ENCODE measurements at places on chromosomes 5 and 9.

DNA sequence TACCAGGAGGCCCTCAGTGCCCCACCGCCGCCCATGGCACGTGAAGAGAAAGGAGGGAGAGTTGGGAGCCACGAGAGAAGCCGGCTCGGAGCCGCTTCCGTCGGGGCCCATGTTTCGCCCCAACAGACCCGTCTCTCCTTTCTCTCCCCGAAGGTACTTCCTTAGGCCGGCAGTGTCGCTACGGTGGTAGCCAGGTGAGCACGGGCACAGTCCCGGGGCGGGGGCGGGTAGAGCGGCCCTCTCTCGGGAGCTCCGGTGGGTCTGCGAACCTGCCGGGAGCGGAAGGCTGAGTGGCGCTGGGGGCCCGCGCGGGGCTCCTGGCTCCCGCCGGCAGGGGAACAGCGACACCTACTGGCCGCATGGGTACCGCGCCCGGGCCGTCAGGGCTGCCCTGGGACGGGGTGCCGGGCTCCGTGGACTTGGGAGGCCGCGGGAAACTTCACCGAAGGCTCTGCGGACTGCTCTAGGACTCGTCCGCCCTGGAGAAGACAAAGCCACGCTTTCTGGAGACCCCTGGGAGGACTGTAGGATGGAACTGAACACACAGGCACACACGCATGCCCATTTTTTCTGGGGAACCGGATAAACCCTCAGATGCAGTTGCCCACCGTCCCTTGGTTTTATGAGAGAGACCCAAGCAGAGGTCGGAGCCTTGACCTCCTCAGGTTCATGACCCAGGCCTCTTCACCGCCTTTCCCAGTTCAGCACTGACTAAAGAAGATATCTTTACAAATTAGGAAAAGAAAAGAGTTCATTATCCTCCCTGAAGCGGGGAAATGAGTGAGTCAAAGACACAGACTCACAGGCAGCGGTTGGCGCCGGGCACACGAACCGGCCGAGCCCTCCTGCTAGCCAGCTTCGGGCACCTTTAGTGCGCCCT lies 202.5 kb downstream of the MEF2C start:
- peak; percentile 61 for DNase-seq

DNA sequence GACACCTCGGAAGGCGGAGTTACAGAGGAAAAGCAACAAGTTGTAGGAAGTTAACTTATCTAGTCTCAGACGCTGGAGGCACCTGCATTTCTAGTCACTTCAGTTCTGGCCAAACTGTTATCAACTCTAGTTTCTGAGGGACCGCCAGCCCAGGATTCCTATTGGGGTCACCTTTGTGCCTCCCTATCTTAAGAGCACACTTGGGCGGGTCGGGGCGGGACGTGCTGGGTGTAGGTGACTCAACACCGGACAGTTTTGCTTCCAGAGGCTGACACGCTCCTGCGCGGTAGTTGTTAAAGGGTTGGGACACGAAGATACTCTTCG lies 679 bp upstream of the KDM4C start:
- peak; percentile 66 for DNase-seq

- no peak for DNase-seq
Observed at GRCh38 chr9:125747765-125748445, 732 bp downstream of the PBX3 start.

GRCh38 chr9:120484162-120484561 lies 95.8 kb downstream of the CDK5RAP2 start:
- no peak for DNase-seq

GRCh38 chr5:63563008-63563917 lies 399.0 kb downstream of the HTR1A start:
- no peak for DNase-seq

DNA sequence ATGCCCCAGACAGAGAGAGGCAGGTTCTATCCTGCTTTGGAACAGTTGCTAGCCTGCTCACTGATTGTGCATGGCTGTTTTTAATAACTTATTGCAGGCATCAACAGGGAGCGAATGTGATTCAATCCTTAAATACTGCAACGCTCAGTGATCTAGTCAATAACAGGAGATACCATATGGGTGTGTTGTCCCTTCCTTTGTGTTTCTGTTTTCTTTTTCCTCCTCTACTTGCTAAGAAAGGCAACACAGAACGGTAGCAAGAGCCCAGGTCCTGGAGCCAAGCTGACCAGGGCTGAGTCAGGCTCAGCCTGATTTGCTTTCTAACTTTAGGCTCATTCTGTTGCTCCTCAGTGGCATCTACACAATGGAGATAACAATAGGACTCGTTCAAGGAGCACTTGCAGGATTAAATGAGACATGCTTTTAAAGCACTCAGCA lies 98.6 kb upstream of the EQTN start:
- DNase-seq = no peak

- no peak for DNase-seq
Observed at GRCh38 chr5:1784197-1785050, 15.2 kb downstream of the MRPL36 start.

DNA sequence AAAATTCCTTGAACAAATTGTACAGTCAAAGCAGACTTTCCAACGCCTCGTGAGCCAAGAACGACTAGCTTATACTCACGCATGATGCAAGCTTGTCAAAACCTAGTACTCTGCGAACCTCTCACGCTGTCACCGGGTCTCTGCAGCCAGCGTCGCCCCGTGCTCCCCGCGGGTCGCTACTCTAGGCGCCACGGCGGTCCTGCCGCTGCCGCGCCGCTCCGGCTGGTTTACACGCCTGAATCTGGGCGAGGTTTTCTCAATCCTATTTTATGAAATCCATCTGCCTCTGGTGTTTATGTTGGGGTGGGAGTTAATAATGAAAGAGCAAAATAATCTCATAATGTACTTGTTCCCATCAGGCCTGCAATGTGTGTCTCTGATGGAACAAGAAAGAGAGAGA lies 90.9 kb downstream of the SV2C start:
- no peak for DNase-seq

GRCh38 chr9:106172265-106172664 lies 477.9 kb downstream of the TMEM38B start:
- no peak for DNase-seq

DNA sequence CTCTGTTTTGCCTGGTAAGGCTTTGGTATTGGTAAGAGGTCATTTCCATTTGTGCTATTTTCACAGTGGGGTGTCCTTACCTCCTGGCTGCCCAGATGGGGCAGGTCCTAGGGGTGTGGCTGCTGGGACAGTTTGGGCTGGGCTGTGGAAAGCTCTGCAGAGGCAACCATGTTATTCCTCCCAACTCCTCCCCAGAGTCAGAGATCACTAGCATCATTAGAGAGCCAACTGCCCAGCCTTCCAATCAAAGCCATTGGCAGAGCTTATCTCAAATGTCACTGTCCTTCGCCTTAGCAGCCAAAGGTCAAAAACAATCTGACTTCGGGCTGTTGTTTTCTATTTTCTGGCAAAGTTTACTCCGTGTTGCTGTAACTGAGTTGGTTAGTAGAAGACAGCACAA lies 33.6 kb upstream of the HRH2 start:
- DNase-seq = no peak

DNA sequence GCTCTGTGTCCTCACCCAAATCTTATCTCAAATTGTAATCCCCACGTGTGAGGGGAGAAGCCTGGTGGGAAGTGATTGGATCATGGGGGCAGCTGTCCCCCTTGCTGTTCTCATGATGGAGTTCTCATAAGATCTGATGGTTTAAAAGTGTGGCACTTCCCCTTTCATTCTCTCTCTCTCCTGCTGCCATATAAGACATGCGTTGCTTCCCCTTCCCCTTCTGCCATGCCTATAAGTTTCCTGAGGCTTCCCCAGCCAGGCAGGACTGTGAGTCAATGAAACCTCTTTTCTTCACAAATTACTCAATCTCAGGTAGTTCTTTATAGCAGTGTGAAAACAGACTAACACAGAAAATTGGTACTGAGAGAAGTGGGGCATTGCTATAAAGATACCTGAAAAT lies 107.7 kb downstream of the DMAC1 start:
- no peak for DNase-seq

DNA sequence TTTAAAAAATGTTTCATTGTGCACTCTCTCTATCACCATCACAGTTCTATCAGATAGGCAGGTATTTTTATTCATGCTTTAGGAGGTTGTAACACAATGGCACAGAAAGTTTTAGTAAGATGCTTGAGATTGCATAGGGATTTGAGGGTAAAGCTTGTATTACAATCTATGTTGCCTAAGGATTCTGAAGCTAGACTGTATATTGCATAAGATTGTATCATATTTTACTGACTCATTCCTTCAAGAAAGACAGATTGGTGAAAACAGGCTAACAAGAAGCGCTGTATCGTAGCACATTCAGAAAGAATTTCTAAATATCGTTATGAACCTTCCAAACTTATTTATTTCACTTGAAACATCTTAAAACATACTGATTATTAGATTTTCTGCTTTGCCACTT lies 577.7 kb downstream of the EBF1 start:
- DNase-seq = no peak

DNA sequence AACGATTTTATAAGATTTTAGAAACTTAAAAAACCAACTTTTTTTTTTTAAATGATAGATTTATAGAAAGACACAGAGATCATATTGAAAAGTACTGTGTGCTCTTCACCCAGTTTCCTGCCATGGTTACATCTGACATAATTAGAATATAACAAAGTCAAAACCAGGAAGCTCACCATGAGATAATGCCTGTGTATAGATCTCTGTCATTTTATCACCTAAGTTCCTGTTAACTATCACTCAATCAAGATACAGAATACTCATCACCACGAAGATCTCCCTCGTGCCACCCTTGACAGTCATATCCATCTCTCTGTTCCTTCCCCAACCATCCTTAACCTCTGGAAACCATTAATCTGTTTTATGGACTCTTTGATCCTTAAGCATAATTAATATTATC lies 39.1 kb downstream of the POC5 start:
- DNase-seq = no peak

DNA sequence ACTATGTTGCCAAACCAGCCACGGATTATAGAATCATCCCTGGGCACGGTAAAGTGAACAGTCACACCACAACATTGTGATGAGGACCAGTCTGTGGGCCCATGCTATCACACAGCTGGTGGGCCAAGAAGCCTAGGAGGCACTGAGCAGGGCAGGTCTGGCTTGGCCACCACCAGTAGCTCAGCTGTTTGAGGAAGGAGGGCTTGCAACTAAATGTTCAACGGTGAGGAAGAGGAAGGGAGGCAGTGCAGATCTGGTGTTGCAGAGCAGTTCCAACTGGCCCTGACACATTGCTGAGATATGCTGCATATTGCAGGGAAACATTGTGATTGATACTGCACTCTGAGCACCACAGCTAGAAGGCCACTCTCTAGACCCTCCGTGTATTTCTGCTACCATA lies 77.9 kb upstream of the ATG10 start:
- DNase-seq = no peak

GRCh38 chr5:111453295-111453694 lies 59.0 kb downstream of the STARD4 start:
- DNase-seq = no peak

DNA sequence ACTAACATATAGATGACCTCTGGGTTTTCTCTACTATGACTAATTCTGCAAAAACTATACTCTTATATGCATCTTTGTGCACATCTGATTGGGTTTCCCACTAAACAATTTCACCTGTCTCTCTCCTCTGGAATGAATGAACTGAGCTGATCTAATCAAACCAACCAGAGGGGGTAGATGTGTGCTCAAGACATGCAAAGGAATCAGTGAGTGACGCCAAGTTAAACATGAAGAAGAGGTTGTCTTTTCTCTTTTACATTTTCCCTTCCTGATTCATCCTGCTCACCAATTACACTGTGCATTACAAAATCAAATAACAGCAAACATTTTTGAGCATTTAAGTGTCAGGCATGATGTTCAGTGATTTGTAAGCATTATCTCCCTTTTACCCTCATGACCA lies 29.6 kb upstream of the GRXCR2 start:
- DNase-seq = no peak

- no peak for DNase-seq
Observed at GRCh38 chr5:154677921-154678320, 77.3 kb upstream of the LARP1 start.

DNA sequence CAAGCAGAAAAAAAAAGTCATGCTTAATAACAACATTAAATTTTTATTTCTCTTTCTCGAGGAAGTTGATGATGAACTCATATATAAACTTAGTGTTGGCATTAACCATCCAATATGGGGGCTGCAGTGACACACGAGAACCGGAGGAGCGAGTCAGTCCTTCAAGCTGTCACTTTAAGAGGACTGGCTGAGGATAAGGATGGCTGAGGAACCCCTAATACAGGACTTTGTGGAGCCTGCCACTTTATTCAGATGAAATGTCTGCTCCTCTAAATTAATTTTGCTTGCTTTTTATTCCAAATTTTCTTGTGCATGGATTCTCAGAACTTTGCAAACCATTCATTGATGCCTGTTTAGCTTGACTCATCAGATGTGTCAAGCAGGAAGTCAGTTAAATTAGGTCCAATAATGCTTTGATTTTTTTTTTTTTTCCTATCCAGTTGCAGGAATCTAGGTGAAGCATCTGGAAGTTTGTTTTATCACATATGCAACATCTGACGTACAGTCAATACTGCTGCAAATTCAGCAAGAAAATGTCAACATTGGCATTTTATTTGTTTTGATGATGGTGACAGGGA lies 144.2 kb upstream of the COL5A1 start:
- DNase-seq = no peak

DNA sequence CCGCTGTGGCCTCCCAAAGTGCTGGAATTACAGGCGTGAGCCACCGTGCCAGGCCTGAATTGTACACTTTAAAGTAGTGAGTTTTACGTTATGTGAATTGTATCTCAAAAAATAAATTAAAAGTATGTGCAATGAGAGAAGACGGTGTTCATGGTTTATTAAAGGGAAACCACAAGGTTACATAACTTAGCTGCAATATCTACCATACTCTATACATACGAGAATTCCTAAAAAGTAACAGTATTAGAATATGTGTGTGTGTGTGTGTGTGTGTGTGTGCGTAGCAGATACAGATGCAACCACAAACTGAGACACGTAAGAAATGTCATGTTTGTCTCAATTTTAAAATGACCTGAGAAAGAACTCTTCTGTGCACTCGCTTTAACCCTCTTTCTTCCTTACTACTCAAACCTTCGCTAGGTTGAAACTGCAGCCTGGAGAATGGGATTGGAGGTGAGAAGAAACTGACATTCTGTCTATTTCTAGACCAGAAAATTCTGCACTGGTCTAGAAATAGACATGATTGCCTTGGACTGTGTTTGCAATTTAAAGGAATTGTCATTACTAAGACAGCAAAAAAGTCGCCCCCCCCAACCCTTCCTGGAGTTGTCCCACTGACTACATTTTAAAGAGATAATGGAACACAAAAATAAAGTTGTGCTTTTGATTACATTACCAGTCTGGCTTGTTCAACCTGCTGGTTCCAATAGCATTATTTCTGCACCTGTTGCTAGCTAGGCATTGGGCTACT lies 167.0 kb downstream of the RGS3 start:
- no peak for DNase-seq

DNA sequence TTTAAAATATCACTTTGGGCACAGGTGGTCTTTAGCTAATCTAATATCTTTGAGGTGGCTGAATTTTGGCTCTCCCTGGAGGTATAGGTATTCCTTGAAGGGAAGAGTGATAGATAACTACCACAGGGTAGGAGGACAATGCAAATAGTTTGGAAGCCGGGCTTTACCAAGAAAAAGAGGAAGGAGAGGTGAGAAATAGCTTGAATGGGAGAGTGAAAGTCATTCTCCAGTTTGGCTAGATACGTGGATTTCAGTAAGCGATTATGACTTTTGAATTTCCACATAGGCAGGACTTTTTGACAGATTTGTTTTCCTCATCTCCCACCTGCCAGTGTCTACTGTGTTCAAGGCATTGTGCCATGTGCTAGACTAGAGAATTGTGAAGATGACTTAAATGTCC lies 45.5 kb downstream of the RASA1 start:
- no peak for DNase-seq
